GM18507 (cell line): ENCODE measurements at places on chromosomes 16 and 17.

DNA sequence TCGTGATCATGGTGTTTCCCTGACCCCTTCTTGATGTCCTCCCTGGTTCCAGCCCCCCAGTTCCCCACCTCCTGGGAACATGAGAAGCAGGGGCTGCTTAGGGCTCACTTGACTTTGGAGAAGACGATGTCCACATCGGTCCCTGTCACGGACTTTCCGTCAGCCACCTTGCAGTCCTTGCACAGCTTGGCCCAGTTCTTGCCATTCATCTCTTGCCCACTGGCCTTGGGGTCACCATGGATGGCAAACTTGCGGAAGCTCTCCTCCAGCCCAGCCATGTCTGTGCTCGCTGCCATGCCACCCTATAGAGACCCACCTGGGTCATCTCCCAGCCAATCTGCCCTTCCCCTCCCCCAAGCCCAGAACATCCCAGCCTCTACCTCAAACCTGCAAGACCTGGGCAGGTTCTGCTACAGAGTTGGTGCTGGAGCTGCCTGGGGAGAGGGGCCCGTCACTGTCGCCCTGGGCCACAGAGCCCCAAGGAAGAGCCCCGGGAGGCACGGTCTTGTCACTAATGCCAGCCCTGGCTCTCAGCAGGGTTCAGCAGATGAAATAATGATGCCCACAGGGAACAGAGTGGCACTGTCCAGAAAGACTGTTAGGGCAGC, 2.4 kb downstream of the TPPP3 start:
- no peak for DNase-seq

DNA sequence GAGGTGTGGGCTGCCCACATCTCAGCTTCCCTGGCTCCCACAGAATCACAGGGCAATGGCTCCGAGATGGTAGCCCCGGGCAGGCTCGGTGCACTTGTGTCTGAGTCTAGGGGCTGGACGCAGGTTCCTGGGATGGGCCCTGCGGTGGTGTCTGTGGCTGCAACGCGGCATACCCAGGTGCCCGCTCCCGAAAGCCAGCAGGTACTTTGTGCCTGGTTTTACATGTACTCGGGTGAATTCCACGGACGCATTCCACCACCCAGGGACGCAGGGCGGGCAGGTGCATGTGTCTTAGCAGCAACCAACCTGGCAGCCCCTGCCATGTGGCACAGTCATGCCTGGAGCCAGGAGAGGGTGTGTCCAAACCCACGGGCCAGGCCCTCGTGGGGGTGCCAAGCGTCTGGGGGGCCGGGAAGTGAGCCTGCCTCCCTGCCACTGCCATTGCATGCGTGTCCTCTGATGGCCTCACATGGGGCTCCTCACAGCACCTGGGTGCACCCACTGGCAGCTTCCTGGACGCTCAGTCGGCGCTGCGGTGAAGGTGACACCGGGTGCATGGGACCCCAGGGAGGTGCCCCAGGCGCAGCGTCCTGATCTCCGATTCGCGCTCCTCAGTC, 4.4 kb upstream of the TMEM204 start:
- no peak for DNase-seq

DNA sequence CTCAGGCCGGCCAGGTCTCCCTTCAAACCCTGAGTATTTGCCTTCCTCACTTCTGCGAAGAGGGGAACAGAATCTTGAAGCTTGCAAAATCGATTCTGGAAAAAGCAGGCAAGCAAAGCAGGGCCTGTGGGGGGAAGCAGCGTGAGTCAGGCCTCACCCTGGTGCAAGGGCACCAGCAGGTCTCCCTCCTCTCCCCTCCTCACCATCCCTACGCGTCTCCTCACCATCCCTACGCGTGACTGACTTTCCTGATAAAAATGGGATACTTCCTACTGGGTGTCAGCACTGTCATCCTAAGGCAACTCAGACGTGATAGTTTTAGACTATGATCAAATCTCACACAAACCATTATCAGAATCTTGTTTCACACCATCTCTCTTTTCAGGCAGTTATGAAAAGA, 12.1 kb downstream of the CMTM3 start:
- DNase-seq, result no peak

DNA sequence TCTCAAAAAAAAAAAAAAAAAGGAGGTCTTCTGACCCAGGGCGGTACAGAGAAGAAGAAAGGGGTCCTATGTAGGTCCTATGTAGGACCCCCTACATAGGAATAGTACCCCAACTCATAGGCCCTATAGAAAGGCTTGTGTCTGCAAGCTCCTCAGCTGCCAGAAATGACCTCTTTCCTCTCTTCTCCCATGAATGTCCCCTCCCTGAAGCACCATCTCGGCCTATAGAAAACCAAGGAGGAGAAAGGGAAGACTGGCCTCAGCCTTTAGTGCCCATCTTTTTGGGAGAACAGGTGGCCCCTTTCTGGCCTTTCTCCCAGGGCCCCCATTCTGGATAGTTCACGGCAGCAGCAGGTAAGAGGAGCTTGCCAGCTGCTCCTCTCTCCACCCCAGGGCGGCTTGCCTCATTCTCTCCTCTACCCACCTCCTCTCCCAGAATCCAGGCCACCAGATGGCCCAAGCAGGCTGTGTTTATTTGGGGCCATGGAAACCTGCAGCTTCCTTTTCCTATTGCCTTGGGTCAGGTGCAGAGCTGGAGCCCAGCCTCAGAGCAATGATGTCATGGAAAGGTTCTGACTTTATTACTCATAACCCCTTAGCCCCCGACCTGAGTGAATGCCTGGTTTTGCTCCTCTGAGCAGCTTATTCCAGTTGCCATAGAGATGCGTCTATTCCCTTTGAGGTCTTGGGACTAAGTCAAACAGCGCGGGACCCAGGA, 1.6 kb upstream of the MRPL58 start:
- DNase-seq, result no peak

DNA sequence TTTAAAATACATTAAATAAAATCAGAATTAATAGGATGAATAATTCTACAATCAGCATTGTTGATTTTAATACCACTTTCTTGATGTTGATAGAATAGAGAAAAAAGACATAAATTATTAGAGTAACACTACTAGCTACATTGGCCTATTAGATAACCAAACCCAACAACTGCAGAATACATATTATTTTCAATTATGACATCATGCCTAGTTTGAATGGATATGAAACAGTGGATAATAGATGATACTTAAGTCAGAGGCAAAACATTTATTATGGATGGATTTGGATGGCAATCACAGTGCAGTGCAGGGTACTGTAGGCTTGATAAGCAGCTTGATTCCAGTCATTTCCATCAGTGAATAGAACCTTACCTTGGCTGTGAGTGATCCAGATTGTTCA, 293.1 kb downstream of the BCAS3 start:
- no peak for DNase-seq

DNA sequence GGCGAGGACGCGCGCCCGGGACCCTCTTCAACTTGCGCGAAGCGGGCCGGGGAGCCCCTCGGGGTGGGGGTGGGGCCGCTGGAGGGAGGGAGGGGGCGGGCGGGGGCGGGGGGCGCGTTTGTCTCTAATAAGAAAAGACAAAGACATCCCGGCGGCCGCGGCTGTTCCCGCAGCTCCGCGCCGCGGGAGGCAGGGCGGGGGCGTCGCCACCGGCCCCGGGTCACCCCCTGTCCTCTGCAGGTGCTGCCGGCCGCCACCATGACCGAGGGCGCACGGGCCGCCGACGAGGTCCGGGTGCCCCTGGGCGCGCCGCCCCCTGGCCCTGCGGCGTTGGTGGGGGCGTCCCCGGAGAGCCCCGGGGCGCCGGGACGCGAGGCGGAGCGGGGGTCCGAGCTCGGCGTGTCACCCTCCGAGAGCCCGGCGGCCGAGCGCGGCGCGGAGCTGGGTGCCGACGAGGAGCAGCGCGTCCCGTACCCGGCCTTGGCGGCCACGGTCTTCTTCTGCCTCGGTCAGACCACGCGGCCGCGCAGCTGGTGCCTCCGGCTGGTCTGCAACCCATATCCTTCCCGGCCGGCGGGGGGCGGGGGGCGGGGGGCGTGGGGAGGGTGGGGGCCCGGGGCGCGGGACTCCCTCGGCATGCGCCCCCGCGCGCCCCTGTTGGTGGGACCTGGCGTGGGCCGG, 714 bp downstream of the CACNA1H start:
- DNase-seq, result no peak

- DNase-seq, result no peak
Measured at GRCh38 chr16:50747207-50747956, 5.5 kb downstream of the CYLD start.

- no peak for DNase-seq
Measured at GRCh38 chr17:74324521-74324920, 1.5 kb upstream of the KIF19 start.

DNA sequence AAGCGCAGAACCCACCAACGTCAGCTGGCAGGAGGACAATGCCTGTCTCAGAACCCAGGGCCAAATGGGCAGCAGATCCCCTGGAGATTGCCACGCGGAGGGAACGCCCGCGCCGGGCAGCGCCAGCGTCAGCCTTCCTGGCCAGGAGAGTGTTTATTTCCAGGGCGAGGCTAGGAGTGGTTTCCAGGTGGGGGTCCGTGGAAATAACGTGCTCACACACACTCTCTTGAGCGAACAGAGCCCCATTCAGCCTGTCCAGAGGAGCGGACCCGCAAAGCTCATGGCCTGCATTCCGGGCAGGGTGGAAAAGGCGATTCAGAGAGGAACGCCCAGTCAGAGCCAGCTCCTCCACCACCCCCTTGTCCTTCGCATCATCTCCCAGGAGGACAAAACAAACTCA, 40.3 kb downstream of the SDK2 start:
- no peak for DNase-seq

GRCh38 chr17:48795444-48796162, 21.4 kb downstream of the TTLL6 start:
- DNase-seq, result no peak

GRCh38 chr17:47732399-47733046, 513 bp upstream of the TBX21 start:
- DNase-seq, result no peak

GRCh38 chr17:29615492-29616299, 7.0 kb downstream of the CORO6 start:
- DNase-seq, result peak; percentile 75

DNA sequence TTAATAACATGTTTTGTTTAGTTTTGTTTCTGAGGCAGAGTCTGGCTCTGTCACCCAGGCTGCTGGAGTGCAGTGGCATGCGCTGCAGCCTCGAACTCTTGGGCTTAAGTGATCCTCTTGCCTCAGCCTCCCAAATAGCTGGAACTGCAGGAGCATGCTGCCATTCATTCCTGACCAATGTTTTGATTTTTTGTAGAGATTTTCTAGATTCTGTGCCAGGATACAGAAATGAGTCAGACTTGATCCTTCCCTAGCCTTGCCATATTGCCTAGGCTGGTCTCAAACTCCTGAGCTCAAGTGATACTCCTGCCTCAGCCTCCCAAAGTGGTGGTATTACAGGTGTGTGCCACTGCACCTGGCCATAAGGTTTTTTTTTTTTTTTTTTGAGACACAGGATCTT, 17.7 kb downstream of the TAOK1 start:
- DNase-seq, result no peak

DNA sequence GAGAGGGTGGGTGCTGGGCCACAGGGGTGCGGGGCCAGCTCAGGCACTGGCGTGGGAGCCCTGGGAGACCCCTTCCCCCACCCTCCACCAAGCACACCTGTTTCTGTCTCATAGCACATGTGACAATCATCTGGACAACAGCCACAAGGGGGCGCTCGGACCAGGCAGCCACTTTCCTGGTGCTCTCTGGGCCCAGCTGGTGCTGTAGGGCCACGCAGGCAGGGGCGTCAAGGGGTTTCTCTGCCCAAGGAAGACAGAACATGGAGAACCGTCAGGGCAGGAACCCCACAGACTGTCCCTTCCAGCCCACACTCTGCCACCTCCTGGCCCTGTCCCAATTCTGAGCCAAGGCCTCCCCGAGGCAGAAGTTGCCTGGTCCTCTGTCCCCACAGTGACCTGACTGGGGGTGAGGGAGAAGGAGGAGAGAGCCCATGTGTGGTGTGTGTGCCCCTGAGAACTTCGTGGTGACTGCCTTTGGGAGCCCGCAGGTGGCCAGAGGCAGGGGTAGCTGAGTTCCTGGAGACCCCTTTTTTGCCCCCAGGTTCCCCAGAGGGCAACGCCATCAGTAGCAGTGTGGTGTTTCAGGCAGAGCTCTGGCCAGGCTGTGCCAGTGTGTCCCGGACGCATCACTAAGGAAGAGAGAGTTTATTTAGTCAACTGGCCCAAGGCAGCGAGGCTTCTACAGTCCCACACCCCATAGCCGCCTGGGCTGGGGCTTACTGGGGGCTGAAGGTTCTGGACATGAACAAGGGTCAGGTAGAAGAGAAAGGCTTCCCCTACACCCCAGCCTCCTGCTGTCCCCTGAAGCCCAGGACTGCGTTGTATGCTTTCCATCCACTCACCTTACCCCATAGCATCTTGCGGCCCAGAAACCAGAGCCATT, 3.1 kb upstream of the SETD6 start:
- peak; percentile 47 for DNase-seq

- no peak for DNase-seq
Measured at GRCh38 chr16:11669380-11670146, 1.3 kb downstream of the SNN start.

DNA sequence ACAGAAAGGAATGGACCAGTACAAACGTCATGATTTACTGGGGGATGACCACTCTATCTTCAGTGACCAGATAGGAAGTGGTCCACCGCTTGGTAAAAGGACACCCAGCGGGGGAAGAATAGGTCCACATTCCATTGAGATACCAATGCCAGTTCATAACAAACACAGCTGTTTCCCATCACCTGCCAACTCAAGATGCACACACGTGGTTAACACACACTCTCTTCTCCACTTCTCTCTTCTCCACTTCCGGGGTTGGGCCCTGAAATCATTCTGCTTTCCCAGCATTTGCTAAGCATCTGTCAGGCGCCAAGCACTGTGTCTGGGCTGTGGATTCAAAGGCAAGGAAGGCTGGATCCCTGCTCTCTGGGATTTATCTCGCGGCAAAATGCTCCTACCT, 175.5 kb downstream of the SLC39A11 start:
- DNase-seq, result no peak

DNA sequence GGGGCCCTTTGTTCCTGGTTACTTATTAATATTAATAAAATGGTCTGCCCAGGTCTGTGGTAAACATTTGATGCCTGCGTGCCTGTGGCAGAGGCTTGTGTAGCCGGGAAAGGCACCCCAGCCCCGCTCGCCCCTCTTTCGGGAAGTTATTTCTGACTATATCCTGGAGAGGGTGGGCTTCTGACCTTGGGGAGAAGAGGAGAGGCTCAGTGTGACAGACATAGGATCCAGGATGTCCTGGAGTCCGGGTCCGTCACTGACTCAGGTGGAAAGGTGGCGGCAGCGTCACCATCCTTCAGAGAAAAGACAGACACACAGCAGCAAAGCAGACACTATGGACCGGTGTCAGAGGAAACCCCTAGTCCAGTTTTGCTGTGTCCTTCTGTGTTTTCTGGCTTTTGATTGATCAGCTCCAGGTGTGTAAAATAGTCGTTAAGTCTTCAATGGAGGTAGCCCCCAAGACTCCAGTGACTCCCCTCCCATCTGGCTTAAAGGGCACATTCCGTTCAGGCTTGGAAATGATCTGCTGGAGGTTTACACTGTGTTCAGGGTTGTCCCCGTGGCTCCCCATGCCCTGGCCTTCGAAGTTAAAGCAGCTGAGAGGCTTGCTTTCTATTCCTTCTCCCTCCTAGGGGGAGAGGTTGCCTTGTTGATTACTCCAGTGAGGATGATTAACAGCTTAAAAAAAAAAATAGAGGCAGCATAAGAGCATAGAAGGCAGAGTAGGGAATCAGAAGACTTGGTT, 81.6 kb downstream of the CCDC182 start:
- no peak for DNase-seq
